BE2C (cell line): ENCODE measurements at places on chromosomes 3 and 15.
A peak's percentile ranks its signal among the peaks of the same experiment; 100 is the strongest.

DNA sequence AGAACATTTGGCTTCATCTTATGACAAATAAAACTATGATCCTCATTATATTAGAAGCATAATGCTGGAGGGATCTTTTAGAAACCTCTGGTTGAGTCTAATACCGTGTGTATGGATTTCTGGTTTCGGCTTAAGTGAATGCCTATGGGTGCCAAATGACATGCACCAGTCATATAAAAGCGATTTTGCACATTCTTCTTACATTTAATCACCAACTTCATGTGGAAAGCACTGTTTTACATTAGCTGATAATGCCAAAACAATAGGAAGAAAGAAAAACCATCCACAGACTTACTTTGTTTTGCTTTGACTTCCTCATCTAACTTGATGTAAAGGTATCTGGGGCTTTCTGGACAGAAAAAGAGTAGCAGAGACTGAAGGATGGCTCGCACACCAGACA, 20.9 kb downstream of the SLC2A2 start:
- no peak for DNase-seq

- DNase-seq, result no peak
Measured at GRCh38 chr3:157477441-157477840, 25.8 kb downstream of the VEPH1 start.

- DNase-seq, result no peak
Measured at GRCh38 chr15:101039461-101039860, 120.3 kb downstream of the LRRK1 start.

DNA sequence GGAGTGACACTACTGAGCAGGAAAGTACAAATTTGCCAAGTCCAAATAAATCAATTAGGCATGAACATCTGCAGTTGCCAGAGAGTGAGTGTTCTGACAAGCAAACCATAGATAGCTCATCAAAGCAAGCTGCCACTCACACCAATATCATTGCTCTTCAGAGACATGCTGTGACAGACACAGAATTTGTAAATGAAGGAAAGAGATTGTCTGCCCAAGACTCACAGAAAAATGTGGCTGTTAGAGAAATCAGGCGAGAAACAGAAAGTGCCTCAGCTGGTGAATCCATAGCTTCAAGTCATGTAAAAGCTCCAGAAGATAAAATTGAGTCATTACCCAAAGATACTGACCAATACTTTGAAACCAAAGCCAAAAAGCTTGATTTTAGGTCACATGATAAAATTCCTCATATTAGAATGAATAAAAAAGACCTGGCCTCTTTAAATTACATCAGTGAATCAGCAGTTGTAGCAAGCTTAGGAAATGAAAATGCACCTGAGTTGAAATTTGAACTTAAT, 50.8 kb downstream of the CRYBG3 start:
- peak; percentile 44 for DNase-seq

GRCh38 chr15:48001393-48002039, 119.3 kb upstream of the SLC24A5 start:
- no peak for DNase-seq

- peak; percentile 49 for DNase-seq
Measured at GRCh38 chr3:14144423-14145075, 19.7 kb downstream of the TMEM43 start.

DNA sequence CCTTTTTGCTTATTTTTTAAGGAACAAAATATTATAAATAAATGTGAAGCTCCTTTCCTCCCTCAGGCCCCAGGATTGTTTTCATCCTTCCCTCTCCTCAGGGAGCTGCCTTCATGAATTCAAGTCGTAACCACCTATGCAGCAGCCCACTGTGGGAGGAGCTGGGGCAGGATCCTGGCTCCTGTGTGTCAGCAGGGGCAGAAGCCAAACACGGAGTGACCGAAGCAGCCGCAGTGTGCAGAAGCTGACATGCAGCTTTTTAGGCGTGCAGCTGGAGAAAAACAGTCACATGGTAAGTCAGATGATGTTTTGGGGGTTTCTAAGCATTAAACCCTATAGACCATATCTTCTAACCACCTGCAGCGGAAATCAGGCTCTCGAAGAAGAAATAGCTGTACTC, 231.3 kb downstream of the OCA2 start:
- DNase-seq, result no peak

- DNase-seq, result no peak
Measured at GRCh38 chr3:181956122-181956521, 244.4 kb downstream of the SOX2 start.

DNA sequence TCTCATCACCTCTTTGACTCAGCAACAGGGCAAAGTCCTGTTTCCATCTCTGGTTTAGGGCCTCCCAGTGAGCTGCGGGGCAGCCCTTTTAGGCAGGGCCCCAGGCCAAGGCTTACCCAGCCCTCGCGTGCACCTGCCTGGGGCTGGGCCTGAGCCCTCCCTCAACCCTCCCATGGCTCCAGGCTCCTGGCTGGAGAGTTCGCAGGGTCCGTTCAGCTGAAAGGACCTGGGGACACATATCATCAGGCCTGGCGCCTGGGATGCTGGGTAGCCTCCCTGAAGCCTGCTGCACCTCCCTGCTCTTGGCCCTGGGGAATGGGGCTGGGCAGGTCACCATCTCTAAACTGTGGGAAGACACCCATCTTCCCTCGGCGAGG, 29.7 kb downstream of the HDAC11 start:
- DNase-seq, result no peak

- DNase-seq, result no peak
Measured at GRCh38 chr15:48536681-48537091, 108.8 kb downstream of the FBN1 start.

DNA sequence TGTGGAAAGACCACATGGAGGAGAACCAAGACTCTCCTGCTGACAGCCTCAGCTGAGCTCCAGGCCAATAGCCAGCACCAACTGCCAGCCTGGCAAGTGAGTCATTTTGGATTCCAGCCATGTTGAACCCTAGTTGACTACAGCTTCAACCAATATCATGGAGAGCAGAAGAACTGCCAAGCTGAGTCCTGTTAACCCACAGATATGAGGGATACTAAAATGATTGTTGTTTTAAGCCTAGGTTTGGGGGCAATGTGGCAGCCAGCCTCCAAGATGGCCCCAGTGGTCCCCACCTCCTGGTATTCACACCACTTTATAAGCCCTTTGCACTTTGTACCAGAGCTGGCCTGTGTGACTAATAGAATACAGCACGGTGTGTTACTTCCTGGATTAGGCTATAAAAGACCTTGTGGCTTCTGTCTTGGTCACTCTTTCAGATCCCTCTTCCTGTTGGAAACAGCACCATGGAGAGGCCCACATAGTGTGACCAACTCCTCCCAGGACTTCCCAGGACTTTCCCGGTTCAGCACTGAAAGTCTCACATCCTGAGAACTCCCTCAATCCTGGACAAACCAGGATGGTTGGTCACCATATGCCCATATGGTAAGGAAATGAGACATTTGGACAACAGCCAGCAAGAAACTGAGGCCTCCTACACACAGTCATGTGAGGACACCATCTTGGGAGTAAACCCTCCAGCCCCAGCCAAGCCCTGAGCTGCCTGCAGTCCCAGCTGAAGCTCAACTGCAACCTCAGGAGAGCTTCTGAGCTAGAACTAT, 32.4 kb upstream of the CDV3 start:
- no peak for DNase-seq

DNA sequence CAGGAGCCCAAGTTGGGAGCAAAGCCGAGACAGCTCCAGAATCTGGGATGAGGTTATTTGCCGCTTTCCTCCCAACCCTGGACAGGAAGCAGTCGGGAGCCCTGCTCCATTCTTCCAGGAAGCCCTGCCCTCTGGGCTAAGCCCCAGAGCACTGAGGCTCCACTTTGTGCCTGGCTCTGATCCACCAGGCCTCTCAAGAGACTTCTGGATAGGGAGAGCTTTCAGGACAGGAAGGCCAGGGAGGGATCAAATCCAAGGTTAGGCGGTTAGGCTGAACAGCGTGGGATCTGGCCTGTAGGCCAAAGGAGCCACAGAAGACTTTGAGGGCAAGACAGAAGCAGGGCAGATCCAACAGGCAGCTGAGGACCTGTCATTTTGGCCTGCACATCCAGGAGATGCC, 835 bp downstream of the STOML1 start:
- DNase-seq, result peak; percentile 48

- peak; percentile 51 for DNase-seq
Measured at GRCh38 chr3:183937601-183938286, 53.1 kb upstream of the PARL start.

GRCh38 chr3:138097192-138098172, 17.9 kb downstream of the DZIP1L start:
- peak; percentile 32 for DNase-seq

- no peak for DNase-seq
Measured at GRCh38 chr3:71441217-71441924, 142.2 kb downstream of the FOXP1 start.

DNA sequence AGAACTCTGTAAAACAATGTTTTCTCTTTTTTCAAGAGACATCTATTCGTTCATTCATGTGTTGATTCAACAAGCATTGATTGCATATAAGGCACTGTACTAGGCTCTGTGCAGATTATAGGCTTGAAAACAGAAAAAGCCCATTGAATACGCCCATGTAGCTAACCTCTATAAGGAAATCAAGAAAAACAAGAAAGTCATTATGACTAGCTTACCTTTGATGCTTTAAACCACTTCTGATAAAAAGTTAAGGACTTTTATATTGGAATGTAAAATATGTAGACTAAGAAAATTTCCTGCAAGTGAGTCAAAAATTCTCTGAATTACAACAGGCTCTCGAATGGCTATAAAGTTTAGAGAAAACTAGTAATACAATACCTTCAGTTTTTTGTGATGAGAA, 92.5 kb downstream of the BDH1 start:
- DNase-seq, result no peak

GRCh38 chr3:194718079-194718478, 32.4 kb downstream of the FAM43A start:
- DNase-seq, result no peak

DNA sequence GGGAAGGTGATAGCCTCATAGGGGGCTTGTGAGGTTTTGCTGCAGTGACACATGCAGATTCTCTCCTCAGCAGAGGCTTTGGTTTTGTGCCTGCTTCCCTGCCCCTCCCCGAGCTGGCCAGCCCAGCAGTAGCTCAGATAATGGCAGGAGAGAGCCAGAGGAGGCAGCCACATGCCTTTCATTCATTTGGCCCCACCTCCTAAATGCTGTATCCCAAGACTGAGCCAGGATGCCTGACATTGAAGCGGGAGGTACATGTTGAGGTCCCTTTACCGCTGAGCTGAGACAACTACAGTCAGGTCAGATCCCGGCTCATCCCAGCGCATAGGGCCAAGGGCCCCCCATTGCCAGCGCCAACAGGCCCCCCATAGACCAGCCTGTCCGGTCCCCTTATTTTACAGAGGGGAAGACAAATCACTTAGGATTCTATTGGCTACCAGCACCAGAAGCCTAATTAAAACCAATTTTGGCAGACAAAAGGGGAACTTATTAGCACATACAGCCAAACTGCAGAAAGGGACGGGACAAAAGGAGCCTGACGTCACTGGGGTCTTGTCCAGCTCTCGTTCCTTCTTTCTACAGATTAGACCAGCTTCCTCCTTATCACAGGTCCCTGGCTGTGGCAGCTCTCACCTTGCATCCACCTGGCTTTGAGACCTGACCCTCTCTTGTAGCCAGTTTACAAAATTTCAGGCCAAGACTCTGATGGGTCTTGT, 12.1 kb upstream of the POLG start:
- no peak for DNase-seq
